Activated CD4-positive, alpha-beta T cell treated with anti-CD3 and anti-CD28 coated beads, Interleukin-2, amount 10 ng/mL, durations not matched to agents 7 days and 5 days (primary cell): ENCODE measurements at places on chromosomes 5 and 9.

- peaks cover 4% of the 10 kb centered on the region for H3K36me3 ChIP-seq
- H3K27ac ChIP-seq, result peak overlapping the region; percentile 81
- peaks cover 10% of the 10 kb centered on the region for H3K27me3 ChIP-seq
Observed at GRCh38 chr5:80959138-80959537, 1.0 kb upstream of the RASGRF2 start.

GRCh38 chr9:121684381-121685145 is 33.1 kb downstream of the DAB2IP start:
- H3K4me3 ChIP-seq, result no peak overlapping the region
- no peak overlapping the region for H3K27ac ChIP-seq
- H3K4me1 ChIP-seq, result no peaks in the 10 kb centered on the region

DNA sequence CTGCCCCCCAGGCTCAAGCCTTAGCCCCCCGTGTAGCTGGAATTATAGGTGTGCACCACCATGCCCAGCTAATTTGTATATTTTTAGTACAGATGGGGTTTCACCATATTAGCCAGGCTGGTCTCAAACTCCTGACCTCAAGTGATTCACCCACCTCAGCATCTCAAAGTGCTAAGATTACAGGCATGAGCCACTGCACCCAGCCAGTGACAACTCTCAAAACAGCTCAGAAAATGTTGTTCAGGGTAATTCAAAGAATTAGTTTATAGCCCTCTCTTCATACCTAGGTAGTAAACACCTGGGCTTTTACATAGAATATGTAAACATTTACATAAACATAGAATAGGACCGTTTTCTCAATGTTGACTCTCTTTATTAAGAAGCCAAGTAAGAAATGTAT is 168.7 kb downstream of the ENC1 start:
- no peaks in the 10 kb centered on the region for H3K36me3 ChIP-seq
- no peak overlapping the region for H3K4me3 ChIP-seq
- no peak for DNase-seq
- peaks cover 3% of the 10 kb centered on the region for H3K4me1 ChIP-seq
- no peak overlapping the region for H3K27ac ChIP-seq

DNA sequence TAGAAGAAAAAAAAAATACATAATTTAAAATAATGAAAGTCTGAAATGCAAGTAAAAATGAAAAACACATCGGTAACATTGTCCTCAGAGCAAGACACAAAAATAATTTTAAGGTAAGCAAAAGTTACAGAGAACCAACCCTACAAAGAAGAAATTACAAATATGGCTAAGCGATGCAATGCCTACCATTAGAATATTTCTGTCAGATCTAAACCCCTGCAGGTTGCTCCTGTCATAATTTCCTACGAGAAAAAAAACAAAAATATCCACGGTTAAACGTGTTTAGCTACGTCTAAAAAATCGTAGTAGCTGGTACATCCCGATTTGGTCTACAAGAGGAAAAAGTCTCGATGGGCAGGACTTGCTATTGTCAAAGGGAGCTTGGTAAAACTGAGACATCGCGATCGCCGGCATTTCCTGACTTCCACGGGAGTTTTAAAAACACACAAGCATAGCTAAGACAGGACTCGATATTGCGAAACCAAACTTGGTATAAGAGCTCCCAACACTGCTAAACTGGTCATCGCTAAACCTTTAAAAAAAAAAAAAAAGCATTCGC is 1.1 kb upstream of the ANXA2R start:
- peak overlapping the region; percentile 99 for H3K27ac ChIP-seq
- peaks cover 44% of the 10 kb centered on the region for H3K36me3 ChIP-seq
- DNase-seq, result peak; percentile 59
- peak overlapping the region; percentile 94 for H3K4me3 ChIP-seq

DNA sequence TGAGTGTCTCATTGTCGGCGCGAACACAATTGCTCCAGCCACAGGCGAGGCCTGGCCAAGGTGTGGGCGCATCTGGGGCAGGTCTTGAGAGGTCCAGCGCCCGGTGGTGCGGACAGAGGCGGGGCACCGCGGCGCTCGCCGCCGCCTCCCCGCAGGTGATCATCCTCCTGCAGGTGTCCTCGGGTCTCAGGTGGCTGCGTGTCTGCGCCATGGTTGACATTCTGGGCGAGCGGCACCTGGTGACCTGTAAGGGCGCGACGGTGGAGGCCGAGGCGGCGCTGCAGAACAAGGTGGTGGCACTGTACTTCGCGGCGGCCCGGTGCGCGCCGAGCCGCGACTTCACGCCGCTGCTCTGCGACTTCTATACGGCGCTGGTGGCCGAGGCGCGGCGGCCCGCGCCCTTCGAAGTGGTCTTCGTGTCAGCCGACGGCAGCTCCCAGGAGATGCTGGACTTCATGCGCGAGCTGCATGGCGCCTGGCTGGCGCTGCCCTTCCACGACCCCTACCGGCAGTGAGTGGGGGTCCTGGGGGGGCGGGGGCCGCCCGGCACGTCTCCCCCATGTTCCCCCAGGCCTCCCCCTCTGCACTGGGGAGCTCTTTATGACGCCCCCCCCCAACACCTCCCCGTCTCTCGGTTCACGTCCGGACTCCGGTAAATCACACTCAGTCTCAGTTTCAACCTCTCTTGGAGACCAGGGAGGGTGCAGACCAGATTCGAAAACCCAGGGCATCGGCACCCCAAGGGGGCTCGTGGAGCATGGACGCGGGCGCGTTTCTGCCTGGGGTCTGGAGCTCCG is 446 bp downstream of the NXNL2 start:
- H3K36me3 ChIP-seq, result no peaks in the 10 kb centered on the region
- no peak overlapping the region for H3K27ac ChIP-seq
- DNase-seq, result no peak
- H3K4me1 ChIP-seq, result peaks cover 25% of the 10 kb centered on the region
- peak overlapping the region; percentile 43 for H3K4me3 ChIP-seq

DNA sequence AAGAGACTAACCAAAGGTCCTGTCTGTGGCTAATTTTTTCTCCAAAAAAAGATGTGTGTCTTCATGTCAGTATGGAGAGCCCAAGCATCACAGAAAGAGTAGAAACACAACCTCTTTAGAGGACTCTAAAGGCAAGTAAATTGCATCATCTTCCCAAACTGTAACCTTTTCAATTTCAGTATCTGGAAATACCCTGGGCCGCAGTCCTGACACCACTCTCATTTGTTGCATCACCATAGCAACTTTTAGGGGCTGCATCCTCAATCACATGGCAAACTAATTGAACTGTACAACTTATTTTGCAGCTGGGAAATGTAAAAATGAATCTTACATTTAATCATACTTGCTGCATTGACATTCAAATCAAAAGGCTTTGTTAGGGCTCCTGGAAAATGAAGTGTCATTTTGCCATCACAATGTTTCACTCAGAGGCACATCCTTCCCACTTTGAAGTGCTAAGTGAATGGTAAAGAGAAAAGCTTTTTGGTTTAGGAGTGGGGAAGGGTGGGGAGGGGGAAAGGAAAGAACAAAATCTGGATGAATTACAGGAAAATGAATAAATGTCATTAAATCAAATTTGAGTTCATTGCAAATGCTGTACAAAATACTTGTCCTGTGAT is 60.6 kb upstream of the GRIA1 start:
- no peak overlapping the region for H3K27ac ChIP-seq
- no peak for DNase-seq
- H3K36me3 ChIP-seq, result no peaks in the 10 kb centered on the region
- no peaks in the 10 kb centered on the region for H3K27me3 ChIP-seq
- no peaks in the 10 kb centered on the region for H3K4me1 ChIP-seq

- no peak for DNase-seq
- H3K27me3 ChIP-seq, result no peaks in the 10 kb centered on the region
- peaks cover 73% of the 10 kb centered on the region for H3K36me3 ChIP-seq
- H3K27ac ChIP-seq, result no peak overlapping the region
Observed at GRCh38 chr9:92245005-92245797, 48.3 kb downstream of the IARS1 start.

DNA sequence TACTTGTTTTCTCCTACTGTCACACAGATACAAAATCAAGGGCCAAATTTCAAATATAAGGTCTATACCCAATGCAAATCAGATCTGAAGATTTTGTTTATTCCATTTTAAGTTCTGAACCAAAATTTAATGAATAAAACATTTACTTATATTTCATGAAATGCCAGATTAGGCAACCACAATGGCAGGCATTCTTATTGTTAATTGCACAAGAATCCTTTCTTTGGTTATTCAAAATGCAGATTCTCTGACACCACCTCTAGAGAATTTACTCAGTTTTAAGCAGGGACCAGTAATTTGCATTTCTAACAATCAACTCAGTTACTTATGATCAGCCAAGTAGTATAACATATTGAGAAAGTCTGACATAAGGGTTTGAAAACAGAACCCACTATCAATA is 972.4 kb upstream of the ACO1 start:
- no peaks in the 10 kb centered on the region for H3K27me3 ChIP-seq
- H3K4me1 ChIP-seq, result no peaks in the 10 kb centered on the region
- DNase-seq, result no peak
- H3K4me3 ChIP-seq, result no peak overlapping the region

DNA sequence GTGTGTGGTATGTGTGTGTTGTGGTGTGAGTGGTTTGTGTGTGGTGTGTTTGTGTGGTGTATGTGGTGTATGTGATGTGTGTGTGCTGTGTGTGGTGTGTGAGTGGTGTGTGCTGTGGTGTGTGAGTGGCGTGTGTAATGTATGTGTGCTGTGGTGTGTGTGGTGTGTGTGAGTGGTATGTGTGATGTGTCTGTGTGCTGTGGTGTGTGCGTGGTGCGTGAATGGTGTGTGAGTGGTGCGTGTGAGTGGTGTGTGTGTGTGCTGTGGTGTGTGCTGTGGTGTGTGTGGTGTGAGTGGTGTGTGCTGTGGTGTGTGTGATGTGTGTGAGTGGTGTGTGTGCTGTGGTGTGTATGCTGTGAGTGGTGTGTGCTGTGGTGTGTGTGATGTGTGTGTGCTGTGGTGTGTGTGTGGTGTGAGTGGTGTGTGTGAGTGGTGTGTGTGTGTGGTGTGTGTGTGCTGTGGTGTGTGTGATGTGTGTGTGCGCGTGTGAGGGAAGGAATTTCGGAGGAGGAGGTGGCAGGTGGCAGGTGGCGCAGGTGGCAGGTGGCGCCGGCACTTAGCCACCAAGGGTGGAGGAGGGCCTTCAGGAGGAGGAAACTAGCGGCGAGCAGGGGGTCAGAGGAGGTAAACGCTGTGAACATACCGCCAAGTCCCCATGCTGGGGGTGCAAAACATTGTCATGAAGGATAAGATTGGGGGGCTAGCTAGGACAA is 191.8 kb downstream of the MELK start:
- peaks cover 6% of the 10 kb centered on the region for H3K27me3 ChIP-seq
- peaks cover 2% of the 10 kb centered on the region for H3K4me1 ChIP-seq
- H3K27ac ChIP-seq, result no peak overlapping the region
- H3K4me3 ChIP-seq, result no peak overlapping the region
- DNase-seq, result no peak
- no peaks in the 10 kb centered on the region for H3K36me3 ChIP-seq

DNA sequence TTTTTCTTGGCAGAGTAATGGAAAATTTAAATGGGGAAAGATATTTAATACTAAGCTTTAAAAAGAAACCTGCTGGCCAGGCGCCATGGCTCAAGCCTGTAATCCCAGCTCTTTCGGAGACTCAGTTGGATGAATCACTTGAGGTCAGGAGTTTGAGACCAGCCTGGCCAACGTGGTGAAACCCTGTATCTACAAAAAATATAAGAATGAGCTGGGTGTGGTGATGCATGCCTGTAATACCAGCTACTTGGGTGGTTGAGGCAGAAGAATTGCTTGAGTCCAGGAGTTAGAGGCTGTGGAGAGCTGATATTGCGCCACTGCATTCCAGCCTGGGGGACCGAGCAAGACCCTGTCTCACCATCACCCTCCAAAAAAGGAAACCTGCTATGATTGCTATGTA is 32.8 kb downstream of the TUT7 start:
- no peak overlapping the region for H3K4me3 ChIP-seq
- H3K36me3 ChIP-seq, result peaks cover 66% of the 10 kb centered on the region
- H3K27me3 ChIP-seq, result no peaks in the 10 kb centered on the region
- DNase-seq, result no peak
- H3K27ac ChIP-seq, result no peak overlapping the region
- no peaks in the 10 kb centered on the region for H3K4me1 ChIP-seq

DNA sequence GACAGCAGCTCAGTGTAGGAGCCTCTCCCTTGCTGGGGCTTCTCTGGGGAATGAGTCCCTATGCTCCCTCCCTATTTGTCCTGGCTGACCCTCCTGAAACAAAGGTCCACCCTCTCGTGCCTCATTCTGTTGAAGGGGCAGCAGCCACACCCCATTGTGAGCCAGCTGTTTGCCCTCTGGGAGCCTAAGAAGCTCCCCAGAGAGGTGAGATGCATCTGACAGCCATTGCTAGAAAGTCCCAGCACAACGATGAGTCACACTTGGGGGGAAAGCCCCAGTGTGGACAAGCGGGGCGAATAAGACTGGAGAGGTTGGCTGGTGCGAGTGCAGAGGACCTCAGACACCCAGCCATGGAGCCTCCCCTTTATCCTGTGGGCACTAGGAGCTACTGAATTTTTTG is 101.4 kb downstream of the PPARGC1B start:
- H3K27ac ChIP-seq, result no peak overlapping the region
- no peak overlapping the region for H3K4me3 ChIP-seq
- H3K4me1 ChIP-seq, result peaks cover 1% of the 10 kb centered on the region
- no peaks in the 10 kb centered on the region for H3K27me3 ChIP-seq
- H3K36me3 ChIP-seq, result no peaks in the 10 kb centered on the region

GRCh38 chr5:1732238-1732941 is 67.2 kb downstream of the MRPL36 start:
- no peak overlapping the region for H3K27ac ChIP-seq
- no peak overlapping the region for H3K4me3 ChIP-seq
- no peaks in the 10 kb centered on the region for H3K27me3 ChIP-seq
- DNase-seq, result peak; percentile 3
- no peaks in the 10 kb centered on the region for H3K4me1 ChIP-seq
